ENCODE measurements at places on chromosomes 16 and 17.

DNA sequence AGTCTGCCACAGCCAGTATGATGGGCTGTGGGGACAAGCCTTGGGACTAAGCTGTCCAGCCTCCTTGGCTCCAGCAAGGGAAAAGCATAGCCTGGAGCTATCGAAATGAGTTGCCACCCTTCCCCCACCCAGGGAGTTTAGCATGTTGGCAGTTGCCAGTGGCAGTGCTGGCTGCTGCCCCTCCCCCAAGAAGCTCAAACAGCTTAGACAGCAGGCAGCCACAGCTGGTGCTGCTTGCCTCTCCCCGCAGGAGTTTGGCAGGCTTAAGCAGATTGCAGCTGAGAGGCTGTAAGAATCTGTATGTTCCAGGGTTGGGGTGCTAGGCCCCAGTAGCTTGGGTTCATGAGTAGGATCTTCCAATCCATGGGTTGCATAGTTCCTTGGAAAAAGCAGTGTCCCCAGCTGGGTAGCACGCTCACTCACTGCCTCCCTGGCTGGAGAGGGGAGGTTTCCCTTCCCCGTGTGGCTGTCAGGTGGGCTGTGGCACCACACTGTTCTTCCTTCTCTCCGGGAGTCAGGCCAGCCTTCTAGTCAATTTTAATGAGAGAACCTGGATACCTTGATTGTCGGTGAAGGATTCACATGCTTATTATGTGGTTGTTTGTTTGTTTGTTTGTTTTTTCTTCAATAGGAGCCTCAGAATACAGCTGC is 506.1 kb downstream of the CDH11 start:
- no peak for DNase-seq

GRCh38 chr17:37848690-37849616 is 75.3 kb upstream of the TBC1D3K start:
- no peak for DNase-seq

- no peak for DNase-seq
These were observed 1.1 kb downstream of the ZNF423 start for GRCh38 chr16:49854796-49855203.

- DNase-seq: no peak
These were observed 9.8 kb downstream of the ADAM11 start for GRCh38 chr17:44768505-44769142.

- no peak for DNase-seq
These were observed 485 bp downstream of the DNAJA3 start for GRCh38 chr16:4426021-4426684.

DNA sequence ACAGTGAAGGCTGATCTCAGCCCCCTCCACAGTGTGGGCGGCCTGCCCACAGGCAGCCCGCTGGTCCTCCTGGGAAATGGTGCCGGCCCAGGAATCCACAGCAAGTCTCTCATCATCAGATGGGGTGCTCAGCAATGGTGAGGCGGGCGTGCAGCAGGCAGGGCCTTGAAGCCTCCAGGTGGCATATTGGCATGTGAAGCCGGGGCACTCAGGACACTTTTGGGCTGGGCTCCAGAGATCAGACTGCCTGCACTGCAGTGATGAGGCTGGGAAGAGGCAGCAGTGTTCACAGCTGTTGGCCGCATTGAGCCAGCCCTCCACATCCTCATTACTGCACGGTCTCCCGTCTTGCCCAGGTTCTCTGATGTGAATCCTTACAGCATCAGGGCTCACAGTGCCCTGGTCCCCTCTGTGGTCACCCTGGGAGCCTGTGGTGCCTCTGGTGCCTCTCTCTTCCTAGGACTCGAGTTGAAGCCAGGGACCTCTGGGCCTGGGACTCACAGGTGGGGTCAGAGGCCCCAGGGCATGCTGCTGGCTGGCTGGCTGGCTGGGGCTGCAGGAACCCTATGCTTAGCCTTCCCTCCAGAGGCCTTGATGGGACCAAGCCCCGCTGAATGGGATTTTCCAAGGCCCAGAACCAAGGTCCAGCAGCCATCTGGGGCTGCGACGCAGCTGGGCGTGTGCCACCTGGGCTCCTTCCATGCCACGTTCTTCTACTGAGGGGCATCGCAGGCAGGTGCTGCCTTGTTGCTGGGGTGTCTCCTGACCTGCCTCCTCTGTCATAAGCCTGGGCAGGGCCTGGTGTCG is 48.6 kb downstream of the TNFRSF13B start:
- DNase-seq: no peak

DNA sequence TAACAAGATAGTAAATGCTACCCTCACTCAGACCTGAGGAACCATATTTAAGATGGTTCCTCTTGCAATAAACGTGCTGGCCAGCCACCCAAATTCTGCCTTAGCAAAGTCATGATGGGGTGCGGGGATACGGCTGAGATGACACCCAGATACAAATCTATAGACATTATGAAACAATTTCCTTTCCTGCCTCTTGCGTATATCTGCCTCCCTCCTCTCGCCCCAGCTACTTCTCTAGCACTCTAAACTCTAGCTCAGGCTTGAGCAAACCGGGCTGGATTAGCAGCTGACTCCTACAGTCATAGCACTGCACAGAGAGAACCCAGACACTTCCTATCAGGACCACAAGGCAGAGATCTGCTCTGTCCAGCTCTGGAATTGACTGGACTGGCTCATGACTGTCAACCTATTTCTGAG is 22.3 kb downstream of the CD300LF start:
- no peak for DNase-seq

DNA sequence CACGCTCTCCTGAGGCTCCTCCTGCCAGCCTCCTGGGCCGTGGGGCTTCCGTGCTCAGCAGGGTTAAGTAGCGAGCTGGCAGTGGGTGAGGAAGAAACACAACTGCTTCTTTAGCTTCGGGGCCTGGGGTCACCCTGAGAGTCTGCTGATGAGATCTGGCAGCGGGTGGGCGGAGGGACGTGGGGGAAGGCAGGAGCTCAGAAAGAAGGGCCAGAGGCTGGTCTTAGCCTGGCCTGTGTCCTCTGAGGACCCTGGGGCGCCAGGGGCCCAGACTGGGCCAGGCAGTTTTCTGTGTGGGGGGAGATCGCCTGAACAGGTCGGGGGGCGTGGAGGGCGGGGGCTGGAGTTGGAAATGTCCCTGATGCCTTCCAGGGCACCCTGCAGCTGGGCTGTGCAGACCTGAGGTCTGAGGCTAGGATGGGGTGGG is 97.8 kb upstream of the GSE1 start:
- DNase-seq: no peak

DNA sequence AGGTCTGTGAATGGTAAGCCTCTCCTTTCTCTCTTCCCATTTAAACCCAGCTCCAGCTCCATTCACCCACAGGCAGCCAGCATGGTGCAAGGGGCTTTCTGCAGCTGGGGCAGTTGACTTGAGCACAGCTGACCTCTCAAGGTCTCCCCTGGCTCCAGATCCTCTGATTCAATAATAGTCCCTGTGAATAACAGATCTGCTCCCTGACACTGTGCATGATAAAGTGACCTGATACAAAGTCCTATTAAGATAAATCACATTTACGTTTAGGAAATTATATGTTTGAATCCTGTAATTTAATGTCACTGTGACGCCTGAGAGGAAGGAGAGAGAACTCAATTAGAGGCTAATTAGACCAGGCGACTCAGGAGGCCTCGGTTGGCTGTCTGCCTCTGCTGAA is 540.4 kb upstream of the CDH11 start:
- no peak for DNase-seq

DNA sequence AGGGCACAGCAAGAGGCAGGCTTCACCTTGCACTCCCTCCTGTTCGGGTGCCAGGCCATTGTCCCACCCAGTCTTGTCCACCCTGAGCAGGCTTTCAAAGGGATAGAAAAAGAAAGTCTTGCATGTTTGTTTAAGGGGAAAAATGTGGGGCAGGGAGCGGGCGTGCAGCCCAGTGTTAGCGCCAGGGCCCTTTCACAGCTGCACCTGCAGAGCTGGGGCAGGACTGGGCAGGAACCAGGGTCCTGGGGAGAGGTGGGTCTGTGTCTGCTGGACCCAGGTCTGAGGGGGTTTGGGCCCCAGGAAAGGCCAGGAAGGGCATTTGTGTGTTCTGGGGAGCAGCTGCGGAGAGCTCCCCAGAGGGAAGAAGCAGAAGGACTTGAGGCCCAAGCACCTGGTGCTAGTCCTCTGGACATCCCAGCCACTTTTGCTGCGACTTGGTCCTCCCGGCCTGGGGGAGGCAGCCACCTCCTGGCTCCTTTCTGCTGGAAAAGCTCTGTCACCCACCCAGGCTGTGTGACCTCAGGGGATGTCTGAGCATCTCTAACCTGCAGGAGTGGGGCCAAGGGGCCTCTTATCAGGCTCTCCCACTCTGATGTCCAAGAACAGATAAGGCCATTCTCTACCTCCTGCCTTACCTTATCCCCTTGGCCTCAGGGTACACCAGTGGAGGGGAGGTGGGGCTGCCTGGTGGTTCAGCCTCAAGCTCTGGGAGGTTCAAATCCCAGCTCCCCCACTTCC is 44.7 kb downstream of the PSME3IP1 start:
- DNase-seq: no peak

DNA sequence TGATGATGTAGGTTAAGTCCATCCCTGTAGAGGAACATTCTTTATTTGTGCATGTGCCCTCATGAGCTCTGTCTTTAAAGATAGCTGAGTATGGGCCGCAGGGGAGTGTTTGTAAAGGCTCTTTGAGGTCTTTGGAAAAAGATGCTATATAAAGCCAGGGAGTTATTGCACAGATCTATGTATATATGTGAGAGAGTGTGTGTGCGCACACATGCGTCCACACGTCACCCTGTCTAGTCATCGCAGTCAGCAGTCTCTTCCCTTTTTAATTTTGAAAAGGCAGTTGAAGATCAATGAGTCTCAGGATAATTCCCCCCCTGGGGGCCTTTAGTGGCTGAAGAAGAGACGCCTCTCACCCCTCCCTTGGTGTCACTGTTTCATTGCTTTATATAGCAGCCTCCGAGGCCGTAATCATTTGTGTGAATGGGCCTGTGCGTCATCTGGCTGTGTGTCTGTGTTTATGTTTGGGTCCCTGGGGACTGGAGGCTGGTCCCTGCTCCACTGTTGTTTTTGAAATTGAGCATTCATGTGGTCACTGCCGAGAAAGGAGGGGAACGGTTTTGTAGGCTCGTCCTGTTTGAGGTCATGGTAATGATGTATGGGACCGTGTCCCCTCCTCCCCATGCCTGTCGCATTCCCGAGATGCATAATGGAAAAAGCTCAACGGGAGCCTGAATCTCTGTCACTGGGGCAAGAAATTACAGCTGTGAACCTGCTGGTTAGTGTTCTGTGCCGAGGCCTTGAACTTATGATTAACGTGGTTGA is 143.9 kb downstream of the SNX29 start:
- DNase-seq: no peak

GRCh38 chr17:55201308-55201932 is 63.3 kb upstream of the HLF start:
- no peak for DNase-seq

- DNase-seq: no peak
These were observed 5.0 kb upstream of the HSD3B7 start for GRCh38 chr16:30980023-30980371.

DNA sequence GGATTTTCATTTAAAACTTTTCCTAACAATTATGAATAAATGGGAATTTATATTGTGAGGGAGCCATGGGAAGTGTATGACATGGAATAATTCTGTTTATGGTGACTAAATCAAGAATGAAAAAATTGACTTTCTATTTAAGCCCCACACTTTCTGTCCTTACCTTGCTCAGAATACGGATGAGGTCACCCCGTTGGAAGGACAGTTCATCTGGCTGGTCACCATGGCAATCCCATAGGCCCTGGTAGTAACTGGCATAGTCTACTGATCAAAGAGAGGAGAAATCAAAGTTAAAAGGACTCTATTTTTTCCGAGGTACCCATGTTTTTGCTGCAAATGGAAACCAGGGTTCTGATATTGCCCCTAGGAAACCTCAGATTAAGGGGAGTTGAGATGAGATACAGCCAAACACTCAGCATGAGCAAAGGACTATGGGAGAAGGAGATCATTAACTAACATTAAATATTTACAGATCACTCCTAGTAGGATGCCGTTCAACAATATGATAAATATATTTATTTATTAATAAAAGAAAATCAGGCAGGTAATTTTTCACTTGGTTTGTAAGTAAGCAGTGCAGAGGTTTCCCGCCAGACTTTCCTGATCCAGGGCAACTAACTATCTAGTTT is 54.9 kb downstream of the SNX11 start:
- DNase-seq: no peak

- no peak for DNase-seq
These were observed 37.2 kb downstream of the MFSD11 start for GRCh38 chr17:76775021-76775600.

- DNase-seq: peak; percentile 86
These were observed 1.0 kb downstream of the PER1 start for GRCh38 chr17:8151120-8151640.

GRCh38 chr17:61532826-61533225 is 58.2 kb downstream of the NACA2 start:
- no peak for DNase-seq

DNA sequence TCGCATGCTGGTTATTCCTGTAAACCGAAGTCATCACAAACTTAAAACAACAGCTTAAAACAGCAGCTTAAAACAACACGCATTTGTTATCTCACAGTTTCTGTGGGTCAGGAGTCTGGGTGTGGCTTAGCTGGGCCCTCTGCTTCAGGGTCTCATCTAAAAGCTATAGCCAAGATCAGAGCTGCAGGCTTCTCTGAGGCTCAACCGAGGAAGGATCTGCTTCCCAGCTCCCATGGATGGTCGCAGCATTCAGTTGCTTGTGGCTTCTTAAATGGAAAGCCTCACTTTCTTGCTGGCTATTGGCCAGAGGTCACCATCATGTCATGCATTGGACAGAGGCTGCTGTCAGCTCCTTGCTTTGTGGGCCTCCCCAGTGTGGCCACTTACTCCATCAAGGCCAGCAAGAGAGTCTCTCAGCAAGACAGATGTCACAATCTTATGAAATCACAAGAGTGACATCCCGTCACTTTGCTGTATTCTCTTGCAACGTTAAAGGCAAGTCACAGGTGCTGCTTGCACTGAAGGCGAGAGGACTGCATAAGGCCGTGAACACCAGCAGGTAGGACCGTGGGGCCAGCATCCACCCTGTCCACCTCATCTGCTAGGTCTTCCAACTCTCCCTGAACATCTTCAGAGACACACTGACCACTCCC is 117.9 kb upstream of the TNRC6C start:
- DNase-seq: no peak

- no peak for DNase-seq
These were observed 17.4 kb downstream of the NGFR start for GRCh38 chr17:49512296-49513043.

DNA sequence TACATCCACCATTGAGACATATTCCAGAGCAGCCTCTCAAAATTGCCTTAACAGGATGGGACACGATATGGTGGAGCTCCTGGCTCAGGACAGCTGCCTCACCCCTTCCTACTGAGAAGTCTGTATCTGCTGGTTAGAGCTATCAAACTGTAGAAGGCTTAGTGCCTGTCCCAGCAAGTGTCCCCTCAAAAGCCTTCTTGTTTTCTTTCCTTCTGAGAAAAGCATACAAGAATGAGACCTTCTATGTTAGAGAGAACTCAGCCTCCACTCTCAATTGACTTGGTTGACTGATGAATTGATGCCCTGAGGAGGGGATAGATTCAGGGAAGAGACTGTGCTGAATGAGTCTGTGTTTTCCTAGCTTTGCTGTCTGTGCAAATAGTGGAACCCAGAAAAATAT is 2020.9 kb downstream of the TP53TG3F start:
- no peak for DNase-seq

GRCh38 chr17:56832446-56832845 is 1.3 kb downstream of the C17orf67 start:
- DNase-seq: no peak

- DNase-seq: peak; percentile 24
These were observed 21.4 kb downstream of the ALOX15B start for GRCh38 chr17:8060274-8060673.

Measured in effector CD8-positive, alpha-beta T cell (primary cell).